Central memory CD4-positive, alpha-beta T cell (primary cell): ENCODE measurements at places on chromosomes 1 and 21.

- DNase-seq: no peak
Observed at GRCh38 chr1:152983234-152983633, 647 bp upstream of the SPRR1A start.

GRCh38 chr1:198939956-198940355 is 301.1 kb downstream of the PTPRC start:
- DNase-seq: no peak

GRCh38 chr1:180178511-180179161 is 24.0 kb downstream of the QSOX1 start:
- DNase-seq: peak; percentile 45

GRCh38 chr1:1547476-1547875 is 7.1 kb upstream of the TMEM240 start:
- DNase-seq: no peak

GRCh38 chr1:219927298-219927955 is 930 bp downstream of the SLC30A10 start:
- DNase-seq: no peak

DNA sequence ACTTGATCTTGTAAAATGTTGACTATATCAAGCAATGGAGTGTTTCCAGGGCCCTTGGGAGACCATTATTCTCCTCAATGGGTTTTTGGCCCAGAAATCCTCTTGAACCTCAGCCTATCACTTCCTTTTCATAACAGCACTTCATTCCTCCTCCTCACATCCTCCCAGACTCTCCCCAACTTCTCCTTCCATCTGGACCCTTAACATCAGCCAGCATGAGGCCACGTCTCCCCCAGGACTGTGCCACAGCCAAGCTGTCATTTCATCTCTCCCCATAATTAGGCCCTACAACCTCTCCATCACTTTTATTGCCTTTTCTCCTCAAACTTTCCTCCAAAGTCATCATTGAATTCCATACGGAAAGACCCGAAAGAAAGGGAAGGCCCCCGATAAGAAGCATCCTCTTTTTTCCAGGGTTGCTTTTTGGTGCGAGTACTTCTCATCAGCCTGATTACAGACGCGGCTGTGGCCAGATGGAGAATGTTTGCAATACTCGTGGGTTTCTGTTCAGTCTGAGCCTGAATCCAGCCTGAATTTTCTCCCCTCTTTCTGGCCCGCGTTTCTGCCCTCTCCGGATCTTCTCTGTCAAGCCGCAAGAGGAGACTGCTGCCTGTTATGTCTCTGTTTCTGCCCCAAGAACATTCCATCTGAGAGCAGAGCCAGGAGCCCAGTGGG is 52.7 kb upstream of the SLC25A33 start:
- DNase-seq: no peak
